Stimulated activated CD4-positive, alpha-beta T cell treated with anti-CD3 and anti-CD28 coated beads, Interleukin-2, amount 100 ng/mL, for 48 hours (primary cell): ENCODE measurements at places on chromosomes 1 and 21.
A peak's percentile ranks its signal among the peaks of the same experiment; 100 is the strongest.

DNA sequence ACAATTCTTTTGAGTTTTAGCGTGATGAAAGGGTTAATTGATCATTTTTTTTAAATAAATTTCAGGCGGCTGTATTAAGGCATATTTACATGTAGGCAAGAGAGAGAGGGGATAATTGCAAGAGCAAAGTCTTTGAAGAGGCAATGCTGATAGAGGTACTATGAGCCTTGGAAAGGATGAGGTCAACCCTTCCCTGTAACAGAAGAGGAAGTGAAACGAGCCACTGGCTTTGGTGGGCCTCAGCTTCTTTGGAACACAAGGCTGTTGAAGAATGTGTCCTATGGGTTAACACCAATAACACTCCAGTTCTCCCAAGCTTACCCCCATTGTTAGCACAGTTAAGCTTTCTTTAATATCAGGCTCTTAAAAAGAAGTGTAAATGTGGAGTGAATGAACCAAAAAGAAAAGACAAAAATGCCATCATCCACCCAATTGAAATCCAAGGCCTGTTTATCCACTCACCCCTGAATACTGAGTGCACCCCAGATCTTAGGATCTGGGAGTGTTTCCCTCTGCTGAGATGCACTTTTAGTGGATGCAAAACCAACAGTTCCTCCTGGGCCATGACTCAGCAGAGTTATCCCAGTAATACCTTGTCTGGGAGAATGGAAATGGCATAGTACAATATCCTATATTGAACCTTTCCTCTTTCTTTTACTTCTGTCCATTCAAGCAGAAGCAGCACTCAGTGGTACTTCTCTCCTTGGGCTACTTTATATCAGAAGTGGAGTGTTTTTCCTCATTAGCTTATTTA, 216.4 kb downstream of the SLC44A5 start:
- no peak for DNase-seq

GRCh38 chr1:56948403-56949023, 17.3 kb downstream of the C8B start:
- DNase-seq: no peak

DNA sequence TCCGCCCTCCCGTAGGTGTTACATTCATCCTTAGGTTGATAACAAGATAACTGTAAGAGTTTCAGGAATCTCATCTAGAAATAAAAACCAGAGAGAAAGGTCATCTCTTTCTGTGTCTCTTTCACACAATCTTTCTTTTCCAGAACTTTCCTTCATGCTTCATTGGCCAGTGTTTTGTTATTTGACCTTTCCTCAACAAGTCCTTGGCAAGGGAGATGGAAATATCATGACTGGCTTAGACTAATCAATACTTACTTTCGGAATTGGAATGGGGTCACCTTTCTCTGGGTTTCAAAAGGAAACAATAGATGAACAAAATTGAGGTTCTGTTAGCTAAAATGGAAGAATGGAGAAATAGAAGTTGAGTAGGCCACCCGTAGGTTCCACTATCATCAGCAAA, 72.9 kb upstream of the PPP2R5A start:
- no peak for DNase-seq

DNA sequence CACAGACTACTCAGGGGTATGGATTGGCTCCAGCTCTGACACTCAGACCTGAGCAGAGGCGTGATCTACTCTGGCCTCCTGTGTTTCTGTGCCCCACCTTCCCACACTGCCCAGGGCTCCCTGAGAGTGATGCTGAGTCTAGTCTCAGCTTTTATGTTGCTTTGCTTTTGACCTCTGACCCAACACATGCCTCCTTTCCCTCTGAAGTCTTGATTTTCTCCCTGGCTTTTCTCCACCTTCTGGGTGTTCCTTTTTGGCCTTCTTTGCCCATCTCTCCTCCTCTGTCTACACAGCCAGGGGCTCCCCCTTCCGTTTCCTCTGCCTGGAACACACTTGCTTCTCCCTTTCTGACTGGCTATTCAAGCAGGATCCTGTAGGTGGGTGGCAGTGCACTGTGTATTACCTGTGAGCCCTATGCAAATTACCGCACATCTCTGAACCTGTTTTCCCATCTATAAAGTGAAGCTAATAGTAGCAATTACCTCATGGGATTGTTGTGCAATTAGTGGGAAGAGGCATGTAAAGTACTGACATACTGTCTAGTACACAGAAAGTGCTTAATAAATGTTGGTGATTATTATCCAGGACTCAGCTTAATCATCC, 13.7 kb upstream of the MEX3A start:
- no peak for DNase-seq

- no peak for DNase-seq
Measured at GRCh38 chr21:34222031-34222335, 141.8 kb upstream of the KCNE2 start.

GRCh38 chr1:82978461-82979324, 1020.2 kb downstream of the TTLL7 start:
- DNase-seq: no peak

- DNase-seq: no peak
Measured at GRCh38 chr21:41562101-41563000, 54.4 kb upstream of the TMPRSS2 start.

DNA sequence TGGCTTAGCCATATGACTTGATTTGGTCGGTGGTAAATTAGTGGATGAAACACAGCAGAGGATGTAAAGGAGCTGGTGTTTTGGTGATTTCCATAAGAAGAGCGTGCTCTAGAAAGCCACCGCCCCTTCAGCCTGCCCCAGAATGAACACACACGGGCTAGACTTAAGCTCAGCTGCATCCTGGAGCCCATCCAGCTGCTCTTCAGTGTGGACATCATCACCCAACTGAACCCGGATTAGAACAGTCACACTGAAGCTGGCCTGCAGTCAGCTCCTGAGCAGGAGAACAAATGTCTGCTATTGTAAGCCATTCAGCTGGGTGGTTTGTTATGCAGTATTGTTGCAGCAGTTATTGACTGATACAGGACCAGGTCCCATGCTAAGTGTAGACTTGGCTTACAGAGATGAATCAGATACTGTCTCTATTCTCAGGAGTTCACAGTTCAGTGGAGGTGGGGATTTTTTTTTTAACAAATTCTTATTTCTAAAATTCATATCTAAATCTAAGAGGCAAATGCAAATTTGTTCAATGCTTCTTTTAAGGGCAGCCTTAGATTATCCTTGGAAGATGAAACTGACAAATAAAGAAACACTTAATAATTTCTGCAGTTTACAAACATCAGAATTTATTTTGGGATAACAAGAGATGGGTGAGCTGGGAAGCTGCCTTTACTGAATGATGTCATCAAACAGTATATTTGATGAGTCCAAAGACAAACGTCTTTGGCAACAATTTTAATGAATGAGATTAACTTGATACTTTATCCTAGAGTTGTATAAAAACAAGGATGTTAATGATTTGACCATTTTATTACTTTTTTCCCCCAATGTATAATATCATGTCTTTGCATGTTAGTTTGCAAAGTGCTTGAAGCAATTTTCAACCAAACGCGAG, 251.2 kb downstream of the TRABD2B start:
- no peak for DNase-seq

DNA sequence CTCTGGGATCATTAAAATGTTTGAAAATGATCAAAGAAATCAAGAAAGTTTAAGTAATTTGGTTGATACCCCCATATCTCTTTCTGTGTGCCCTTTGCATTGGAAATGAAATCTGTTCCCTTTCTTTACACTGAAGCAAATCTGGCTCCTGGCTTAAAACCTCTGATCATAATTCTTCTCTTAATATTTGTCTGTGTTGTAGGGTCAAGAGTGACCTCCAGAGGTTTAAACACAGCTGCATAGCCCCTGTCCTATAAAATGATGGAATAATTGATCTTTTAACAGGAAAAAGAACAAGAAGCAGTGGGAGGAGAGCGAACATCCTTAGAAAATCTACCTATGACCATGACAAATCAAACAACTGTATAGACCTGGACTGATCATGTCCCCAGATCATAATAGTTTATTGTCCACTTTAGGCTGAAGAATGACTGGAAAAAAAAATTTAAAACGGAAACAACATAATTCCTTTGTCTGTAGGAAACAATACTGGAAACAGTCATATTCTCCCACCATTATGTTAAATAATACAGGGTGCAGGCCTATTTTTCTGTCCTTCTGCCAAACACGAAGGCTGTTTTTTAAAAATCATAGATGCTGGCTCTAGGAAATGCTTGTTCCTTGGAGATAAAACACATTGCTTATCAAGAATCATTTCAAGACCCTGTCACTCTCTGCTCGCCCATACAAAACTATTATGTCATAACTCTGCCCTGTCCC, 184.3 kb downstream of the NEGR1 start:
- DNase-seq: no peak

- no peak for DNase-seq
Measured at GRCh38 chr1:167924543-167925231, 10.8 kb upstream of the ADCY10 start.

- no peak for DNase-seq
Measured at GRCh38 chr1:167790117-167790516, 68.3 kb downstream of the MPZL1 start.

DNA sequence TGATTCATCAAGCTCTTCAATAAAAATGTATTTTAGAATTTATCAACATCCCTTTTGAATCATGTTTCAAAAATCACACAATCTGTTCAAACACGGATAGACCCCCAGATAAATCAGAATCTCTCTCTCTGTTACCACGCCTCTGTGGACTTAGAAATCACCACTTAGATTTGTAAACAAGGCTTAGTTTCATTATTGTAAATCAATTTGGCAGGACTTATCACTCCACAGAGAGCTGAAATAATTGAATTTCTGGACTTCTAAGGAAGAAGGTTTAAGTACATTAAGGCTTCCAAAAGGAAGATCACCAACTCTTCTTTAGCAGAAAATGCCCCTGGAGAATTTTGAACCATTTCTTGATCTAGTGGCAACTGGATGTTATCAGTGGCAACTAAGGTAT, 100.4 kb downstream of the APP start:
- DNase-seq: no peak

DNA sequence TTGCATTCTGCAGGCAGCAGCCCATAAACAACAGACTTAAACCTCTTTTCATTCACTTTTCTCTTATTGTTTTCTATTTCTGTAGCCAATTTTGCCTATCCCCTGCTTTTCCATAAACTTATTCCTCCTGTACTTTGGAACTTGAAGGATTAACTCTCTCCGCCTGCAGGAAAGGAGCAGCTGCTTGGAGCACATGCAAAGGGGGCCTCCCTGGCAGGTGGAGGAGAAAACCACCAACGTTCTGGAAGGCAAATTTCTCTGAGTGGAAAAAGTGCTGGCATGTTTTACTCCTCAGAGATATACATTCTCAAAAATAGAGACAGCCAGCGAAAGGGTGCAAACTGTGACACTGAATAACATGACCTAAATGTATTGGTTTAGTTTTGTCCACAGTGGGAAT, 33.6 kb downstream of the RGS21 start:
- no peak for DNase-seq

DNA sequence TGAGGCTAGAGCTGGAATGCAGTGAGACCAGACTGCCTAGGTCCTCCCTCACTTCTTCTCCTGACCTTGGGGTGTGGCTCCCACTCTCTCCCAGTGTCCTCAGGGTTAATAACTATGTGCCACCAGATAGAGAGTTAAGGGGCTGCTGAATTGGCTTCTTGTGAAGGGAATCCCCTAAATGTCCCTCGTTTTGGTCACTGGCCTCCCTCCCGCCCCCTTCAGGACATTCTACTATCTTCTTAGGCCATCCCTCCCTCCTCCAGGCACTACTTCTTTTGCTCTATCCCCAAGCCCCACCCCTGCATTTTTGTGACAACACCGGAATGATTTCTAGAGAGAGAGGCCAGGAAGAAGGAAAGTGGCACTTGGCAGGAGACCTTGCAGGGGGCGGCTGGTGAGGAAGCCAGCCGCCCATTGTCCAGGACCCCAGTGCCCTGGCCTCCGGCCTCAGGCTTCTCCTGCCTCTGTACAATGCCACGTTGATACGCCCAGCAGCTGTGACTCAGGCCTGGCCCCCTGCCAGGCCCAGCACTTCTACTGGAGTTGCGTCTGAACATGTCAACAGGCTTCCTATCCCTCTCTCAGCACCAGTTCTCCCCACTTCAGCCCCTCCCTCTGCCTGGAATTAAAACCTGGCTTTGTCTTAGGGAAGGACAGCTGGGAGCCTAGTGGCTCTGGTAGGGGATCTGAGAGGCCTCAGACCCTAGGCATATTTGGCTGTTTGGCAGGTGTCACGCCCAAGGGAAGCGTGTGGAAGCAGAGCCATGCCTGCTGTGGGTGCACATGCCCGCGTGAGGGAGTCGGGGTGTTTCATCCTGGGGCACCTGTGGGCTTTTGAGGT, 9.1 kb downstream of the LMNA start:
- DNase-seq: no peak

- DNase-seq: no peak
Measured at GRCh38 chr1:80171631-80172030, 1165.1 kb upstream of the ADGRL4 start.

DNA sequence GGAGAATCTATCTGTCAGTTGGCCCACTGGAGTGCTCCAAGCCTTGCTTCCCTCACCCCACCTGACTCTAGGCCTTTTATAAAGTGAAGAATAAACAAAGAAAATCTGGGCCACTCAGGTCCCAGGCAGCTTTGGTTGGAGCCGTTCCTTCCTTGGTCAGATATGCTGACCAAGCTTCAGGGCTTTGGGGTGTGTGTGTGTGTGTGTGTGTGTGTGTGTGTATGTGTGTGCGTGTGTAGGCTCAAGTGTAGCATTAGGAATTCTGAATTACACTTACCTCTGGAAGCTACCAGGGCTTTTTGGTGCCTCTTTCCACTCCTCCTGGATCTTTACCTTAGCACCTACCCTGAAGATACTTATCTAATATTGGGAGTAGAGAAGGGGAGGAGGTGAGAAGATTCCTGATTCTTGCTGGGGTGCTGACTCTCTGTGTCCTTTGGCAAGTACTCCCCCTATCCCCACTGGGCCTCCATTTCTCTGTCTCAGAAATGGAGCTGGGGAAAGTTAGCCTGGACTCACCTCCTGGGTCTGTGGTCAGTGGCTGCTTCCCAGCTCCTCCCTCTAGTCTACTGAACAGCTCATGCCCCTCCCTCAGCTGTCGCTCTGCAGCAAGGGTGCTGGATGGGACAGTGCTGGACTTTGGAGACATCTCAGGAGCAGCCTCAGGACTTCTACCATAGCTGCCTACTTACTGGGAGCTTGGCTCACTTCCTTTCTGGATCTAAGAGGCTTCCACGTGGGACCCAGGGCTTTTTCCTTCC, 10.8 kb downstream of the FOXD2 start:
- no peak for DNase-seq

DNA sequence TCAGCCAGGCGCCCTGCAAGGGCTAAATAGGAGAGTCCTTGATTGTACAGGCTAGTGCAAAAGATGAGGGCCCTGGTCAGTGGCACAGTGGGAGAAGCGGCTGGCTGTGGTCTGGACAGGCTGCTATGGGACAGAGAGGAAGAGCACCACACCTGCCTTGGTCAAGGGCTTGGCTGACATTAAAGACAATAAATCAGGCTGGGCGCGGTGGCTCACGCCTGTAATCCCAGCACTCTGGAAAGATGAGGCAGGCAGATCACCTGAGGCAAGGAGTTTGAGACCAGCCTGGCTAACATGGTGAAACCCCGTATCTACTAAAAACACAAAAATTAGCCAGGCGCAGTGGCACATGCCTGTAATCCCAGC, 62.9 kb downstream of the NID1 start:
- DNase-seq: no peak

DNA sequence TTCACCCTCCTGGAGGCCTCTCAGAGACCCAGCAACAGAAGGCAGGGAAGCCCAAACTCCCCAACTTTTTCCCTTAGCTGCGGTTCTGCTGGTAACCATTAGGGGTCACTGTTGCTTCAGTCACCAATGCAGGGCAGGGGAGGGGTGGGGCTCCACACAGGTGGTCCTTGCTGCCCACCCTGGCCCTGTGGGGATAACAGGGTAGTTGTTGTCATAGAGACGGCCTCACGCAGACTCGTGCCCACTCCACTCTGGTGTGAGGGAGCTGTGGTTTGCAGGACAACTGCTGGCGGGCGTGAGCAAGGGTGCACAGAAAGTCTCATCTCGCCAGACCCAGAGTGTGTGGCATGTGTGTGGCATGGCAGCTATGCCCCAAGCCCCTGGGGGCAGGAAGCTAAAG, 19.9 kb downstream of the INSRR start:
- peak; percentile 50 for DNase-seq
